Activated CD4-positive, alpha-beta T cell treated with anti-CD3 and anti-CD28 coated beads, Interleukin-2, Interleukin-4, amounts not matched to agents 100 ng/mL and 50 ng/mL, durations not matched to agents 16 hours and 8 hours (primary cell): ENCODE measurements at places on chromosomes 2 and 18.
A peak's percentile ranks its signal among the peaks of the same experiment; 100 is the strongest.

DNA sequence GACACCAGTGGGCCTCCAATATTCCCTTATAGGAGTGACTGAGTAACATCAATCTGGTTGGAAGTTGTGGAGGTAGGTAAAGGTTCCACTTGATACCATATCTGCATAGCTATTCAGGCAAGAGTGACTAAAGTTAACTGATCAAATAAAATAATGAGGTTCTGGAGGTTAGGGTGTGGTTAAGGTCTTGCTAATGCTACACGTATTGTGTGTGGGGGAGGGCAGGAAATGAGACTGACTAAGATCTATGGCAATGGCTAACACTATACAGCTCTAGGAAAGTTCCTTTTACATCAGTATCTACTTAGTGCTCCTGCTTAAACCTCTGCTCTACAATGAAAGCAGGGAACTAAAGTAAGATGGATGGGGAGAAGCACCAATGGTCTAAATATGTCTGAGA is 149.1 kb upstream of the MGAT5 start:
- DNase-seq, result no peak

- no peak for DNase-seq
These were observed 143.5 kb downstream of the TGIF1 start for GRCh38 chr18:3593381-3593903.

GRCh38 chr2:103401621-103402020 is 639.8 kb downstream of the TMEM182 start:
- no peak for DNase-seq

- DNase-seq, result no peak
These were observed 17.4 kb upstream of the CHAC2 start for GRCh38 chr2:53750041-53750768.

DNA sequence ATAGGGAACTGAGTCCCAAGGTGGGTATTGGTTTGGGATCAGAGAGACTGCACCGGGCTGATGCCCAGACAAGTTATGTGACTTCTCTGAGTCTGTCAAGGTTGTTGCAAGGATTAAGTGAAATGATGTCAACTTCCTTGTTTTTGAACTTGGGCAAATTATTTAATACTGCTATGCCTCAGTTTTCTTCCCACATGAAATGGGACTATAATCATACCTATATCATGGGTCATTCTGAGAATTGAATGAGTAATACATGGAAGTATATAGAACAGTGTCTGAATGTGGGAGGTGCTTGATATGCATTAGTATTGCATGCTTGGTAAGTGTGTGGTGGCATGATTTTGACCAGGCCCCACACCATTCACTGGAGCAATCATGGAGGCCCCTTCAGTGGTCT is 99.0 kb downstream of the PRKCE start:
- peak; percentile 70 for DNase-seq

DNA sequence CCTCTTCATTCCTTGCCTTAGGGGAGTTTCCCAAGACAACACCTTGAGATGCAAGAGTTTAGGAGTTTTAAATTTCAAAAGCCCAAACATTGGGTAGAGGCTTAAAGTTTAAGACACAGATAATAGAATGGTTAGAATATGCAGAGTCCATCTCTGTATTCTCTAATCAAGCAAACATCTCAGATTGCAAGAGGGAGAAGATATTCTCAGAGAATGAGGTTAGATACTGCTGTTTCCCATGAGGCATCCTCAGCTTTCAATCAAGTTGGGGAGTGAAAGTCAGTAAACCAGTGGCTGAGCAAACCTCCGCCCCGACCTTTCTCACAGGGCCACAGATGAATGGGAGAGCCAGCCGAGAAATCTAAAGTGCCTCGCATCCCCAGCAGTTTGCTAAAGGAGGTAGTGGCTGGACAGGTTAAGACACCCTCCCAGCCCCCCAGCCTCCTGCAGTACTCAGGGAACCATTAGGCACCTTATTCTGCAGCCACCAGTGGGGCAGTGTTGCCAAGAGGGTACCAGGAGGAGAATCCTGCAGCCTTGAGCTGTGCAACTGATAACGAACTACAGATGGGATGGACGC is 30.0 kb downstream of the FBXO36 start:
- DNase-seq, result no peak

- DNase-seq, result no peak
These were observed 4.8 kb downstream of the RAB17 start for GRCh38 chr2:237585590-237586221.

DNA sequence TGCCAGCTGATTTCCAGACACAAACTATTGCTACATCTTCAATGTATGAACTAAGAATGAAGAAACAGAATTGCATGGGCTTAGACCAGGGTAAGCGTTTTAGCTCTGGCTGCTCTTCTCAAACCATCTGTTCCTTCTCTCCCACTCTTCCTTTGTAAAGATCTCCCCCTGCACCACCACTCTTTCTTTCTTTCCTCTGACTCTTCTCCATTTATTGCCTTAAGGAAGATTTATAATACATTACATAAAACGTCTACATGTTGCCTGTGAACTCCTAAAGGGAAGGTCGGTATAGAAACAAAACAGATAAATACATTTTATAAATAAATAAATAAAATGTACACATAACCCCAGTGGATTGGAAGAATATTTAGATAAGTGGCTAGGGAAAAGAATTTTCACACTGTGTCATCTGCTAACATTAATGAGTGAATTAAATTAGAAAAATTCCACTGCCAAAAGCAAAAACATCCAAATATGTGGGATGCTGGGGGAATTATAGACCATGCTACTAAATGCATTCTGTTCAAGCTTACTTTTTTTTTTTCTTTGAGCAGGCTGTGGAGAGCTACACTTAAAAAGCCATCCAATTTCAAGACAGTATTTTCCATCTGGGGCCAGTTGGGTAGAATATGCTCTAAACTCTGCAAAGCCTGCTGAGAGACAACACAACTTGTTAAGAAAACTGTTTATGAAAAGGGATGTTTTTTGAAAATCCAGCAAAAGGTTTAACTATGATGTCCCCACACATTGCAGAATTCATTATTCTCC is 41.5 kb downstream of the NCKAP5 start:
- DNase-seq, result no peak

GRCh38 chr2:98376301-98376910 is 30.1 kb downstream of the CNGA3 start:
- no peak for DNase-seq

DNA sequence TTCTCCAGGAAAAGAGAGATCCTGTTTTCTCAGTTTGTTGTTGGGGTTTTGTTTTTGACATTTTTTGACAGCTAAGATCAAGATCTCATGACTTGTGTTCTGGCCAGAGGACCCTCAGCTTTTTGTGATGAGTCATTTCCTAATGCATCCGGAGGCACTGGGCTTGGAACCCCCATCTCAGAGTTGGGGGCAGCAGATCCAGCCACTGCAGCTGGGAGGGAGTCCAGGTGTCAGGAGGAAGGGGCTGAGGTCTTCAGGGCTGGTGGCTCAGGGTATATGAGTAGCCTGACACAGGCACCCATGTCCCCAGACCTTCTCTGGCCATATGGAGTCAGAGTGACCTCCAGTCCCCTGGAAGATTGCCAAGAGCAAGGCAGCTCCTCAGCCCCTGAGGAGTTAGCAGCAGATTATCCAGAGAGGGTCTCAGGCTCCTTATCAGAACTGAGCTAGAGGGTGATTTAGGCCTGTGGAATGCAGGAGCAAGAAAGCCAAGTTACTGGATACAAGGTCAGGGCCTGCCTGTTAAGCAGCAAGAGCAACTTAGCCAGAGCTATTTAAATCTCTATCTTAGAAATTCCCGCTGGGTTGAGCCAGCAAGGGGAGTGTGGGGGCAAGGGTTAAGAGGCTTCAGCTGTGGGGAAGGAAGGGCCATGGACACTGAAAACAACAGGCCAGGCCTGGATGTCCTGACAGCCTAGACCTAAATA is 62.4 kb downstream of the TANC1 start:
- DNase-seq, result no peak

GRCh38 chr18:23536204-23536603 is 32.9 kb downstream of the RMC1 start:
- no peak for DNase-seq

GRCh38 chr18:76838182-76838581 is 15.8 kb downstream of the ZNF236 start:
- no peak for DNase-seq

- no peak for DNase-seq
These were observed 606.5 kb downstream of the CPS1 start for GRCh38 chr2:211162911-211163310.

DNA sequence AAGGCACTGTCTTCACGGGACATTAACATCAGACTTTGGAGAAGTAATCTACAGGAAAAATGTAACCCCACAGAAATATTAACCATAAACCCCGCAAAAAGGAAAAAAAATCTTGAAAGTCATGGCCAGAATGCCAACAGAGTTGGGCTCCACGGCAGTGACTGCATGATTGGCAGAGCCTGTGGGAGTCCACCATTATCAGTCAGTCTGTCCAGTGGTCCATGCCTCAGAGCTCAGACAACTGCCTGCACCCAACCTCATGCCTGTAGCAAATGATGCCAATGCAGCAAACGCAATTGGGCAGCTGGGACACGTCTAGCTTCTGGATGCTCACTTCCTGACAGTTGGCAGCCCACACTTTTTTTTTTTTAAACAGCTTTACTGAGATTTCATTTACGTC is 5.1 kb upstream of the PPIG start:
- DNase-seq, result no peak

DNA sequence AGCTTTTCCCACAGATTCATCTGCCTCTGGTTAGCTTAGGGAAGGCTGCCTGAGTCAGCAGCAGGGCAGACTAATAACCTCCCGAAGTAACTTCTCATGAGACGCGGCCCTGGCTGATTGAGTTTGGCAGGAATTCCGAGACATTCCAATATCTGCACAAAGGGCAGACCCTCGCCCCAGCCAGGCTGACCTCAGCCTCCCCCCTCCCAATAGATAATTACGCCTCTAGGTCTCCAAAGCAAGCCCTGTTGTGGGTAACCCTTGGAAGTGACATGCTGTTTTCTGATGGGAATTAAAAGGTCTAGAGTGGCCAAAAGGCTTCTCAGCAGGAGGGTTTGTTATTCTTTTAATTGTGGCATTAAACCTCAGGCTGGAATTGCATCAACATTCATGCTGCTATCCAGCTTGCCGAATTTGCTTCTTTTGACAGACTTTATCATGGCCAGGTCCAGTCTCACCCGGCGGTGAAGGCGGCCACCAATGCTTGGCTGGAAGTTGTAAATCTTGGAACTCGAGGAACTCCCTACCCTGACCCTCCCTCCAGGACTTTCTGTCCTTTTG is 98.0 kb upstream of the SLC14A2 start:
- DNase-seq, result no peak
